ENCODE measurements at places on chromosomes 11 and 22.
A peak's percentile ranks its signal among the peaks of the same experiment; 100 is the strongest.

DNA sequence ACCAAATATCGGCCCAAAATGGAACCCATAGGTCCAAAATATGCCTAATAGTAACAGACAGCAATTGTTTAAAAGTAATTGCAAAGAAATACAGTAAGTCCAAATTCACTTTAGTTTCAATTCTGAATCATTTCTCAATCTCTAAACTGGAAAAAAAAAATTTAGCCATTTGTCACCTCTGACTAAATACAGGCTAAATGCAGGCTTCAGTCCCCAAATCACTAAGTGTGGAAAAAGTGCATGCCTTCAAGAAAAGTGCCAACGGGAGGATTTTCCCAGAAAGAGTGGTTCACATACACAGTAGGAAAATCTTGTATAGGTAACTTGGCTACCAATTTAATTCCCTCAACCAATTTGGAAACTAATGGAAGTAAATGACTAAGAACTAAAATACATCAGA lies 35.7 kb downstream of the SIK3 start:
- no peak overlapping the region for H3K4me3 ChIP-seq
- no peak for DNase-seq
- H3K27ac ChIP-seq: no peak overlapping the region
- no peaks in the 10 kb centered on the region for H3K36me3 ChIP-seq

GRCh38 chr11:58121096-58121495 lies 4.2 kb downstream of the OR9I1 start:
- DNase-seq: no peak
- H3K4me1 ChIP-seq: no peaks in the 10 kb centered on the region
- no peaks in the 10 kb centered on the region for H3K27me3 ChIP-seq
- H3K4me3 ChIP-seq: no peak overlapping the region

DNA sequence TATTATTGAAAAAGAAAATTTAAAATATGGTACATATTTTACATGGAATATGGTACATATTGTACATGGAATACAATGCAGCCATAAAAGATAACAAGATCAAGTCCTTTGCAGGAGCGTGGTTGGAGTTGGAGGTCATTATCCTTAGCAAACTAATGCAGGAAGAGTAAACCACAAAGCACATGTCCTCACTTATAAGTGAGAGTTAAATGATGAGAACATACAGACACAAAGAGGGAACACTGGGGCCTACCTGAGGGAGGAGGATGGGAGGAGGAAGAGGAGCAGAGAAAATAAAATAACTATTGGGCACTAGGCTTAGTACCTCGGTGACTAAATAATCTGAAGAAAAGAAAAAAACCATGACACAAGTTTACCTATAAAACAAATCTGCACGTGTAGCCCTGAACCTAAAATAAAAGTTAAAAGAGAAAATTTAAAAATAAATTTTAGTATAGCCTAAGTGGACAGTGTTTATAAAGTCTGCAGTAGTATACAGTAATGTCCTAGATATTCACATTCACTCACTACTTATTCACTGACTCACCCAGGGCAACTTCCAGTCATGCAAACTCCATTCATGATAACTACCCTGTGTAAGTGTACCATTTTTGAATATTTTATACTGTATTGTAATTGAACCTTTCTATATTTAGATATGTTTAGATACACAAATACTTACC lies 204.4 kb downstream of the FAM76B start:
- no peak overlapping the region for H3K27ac ChIP-seq
- no peaks in the 10 kb centered on the region for H3K36me3 ChIP-seq
- H3K4me1 ChIP-seq: peaks cover 4% of the 10 kb centered on the region
- DNase-seq: no peak
- no peak overlapping the region for H3K4me3 ChIP-seq

DNA sequence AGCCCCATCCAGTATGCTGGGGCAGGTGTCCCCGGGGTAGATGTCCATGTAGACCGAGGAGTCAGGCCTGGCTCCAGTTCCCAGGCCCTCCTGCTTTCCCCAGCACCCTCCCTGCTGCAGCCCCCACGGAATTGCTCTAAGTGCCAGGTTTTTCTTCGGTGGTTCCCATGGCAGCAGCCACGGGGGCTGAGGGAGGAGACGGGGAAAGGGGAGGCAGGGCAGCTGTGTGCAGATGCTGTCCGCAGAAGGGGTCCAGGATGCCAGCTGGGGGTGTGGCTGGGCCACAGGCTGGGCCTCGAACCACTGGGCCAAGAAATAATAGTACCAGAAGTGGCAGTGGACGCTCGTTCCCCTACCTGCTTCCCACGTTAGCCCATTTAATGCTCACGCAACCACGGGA lies 25.0 kb downstream of the SHISAL1 start:
- H3K27me3 ChIP-seq: no peaks in the 10 kb centered on the region
- no peak overlapping the region for H3K4me3 ChIP-seq
- no peak overlapping the region for H3K27ac ChIP-seq

DNA sequence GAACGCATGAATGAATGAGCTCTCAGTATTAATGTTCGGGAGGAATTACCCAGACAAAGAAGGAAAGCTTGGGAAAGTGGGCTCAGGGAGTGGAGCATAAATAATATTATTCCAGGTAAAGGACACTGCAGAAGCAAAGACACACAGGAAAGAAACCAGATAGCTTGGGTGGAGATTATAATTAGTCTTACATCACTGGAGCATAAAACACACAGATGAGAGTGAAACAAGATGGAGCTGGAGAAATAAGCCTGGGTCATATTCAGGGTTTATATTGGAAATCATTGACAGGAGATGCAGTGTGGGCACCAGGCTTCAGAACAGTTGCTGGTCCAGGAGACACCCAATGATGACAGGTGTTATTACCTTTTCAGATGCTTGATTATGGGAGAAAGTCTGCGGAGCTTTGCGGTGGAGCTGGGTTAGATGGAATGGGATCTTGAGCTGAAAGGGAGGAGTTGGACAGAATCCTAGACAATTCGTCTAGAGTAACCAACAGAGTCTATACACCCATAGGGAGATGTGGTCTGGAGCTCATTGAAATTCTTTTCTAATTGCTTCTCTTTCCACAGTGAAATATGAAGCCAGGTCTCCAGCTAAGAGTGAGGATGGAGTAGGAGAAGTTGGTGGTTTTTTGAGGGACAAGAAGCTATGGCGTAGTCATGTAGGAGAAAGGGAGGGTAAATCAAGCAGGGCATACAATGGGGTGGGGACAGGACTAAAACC lies 227.2 kb downstream of the FAM76B start:
- no peaks in the 10 kb centered on the region for H3K27me3 ChIP-seq
- no peak overlapping the region for H3K27ac ChIP-seq
- H3K4me3 ChIP-seq: no peak overlapping the region
- no peaks in the 10 kb centered on the region for H3K36me3 ChIP-seq
- no peak for DNase-seq

- no peak overlapping the region for H3K4me3 ChIP-seq
- H3K4me1 ChIP-seq: no peaks in the 10 kb centered on the region
- no peaks in the 10 kb centered on the region for H3K27me3 ChIP-seq
- H3K27ac ChIP-seq: no peak overlapping the region
These were observed 115.6 kb downstream of the PTPRJ start for GRCh38 chr11:48095779-48096470.

DNA sequence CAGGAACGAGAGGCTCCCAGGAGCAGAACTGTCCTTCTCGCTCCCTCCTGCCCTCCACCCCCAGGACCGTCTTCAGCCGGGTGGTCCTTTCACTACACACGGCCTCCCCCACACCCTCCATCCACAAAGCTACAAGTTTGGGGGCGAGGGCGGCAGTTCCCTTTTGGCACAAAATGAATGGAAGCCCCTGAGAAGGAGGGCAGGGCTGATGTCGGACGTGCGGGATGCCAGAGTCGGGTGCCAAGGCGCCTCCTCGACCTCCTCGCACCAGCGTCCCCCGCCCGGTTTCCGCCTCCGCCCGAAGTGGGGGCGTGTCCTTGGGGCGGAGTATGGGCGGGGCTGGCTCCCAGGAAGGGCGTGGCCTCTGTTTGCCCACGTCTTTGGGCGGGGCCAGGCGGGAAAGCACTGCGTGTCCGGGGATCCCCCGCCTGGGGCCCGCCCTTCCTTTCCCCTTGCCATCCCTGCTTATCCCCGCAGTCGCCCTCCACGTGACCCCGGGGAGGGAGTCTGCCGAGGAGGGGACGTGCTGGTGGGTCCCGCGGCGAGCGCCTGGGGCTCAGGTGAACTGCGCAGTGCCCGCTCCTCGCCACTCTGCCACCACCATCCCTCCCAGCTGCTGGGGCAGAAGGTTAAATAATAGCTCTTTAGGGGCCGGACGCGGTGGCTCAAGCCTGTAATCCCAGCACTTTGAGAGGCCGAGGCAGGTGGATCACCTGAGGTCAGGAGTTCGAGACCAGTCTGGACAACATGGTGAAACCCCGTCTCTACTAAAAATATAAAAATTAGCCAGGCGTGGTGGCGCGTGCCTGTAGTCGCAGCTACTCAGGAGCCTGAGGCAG lies 937 bp upstream of the EFEMP2 start:
- peak overlapping the region; percentile 87 for H3K27ac ChIP-seq
- peak overlapping the region; percentile 70 for H3K4me3 ChIP-seq
- peak; percentile 97 for DNase-seq
- H3K27me3 ChIP-seq: no peaks in the 10 kb centered on the region
- H3K36me3 ChIP-seq: no peaks in the 10 kb centered on the region
- H3K4me1 ChIP-seq: no peaks in the 10 kb centered on the region

DNA sequence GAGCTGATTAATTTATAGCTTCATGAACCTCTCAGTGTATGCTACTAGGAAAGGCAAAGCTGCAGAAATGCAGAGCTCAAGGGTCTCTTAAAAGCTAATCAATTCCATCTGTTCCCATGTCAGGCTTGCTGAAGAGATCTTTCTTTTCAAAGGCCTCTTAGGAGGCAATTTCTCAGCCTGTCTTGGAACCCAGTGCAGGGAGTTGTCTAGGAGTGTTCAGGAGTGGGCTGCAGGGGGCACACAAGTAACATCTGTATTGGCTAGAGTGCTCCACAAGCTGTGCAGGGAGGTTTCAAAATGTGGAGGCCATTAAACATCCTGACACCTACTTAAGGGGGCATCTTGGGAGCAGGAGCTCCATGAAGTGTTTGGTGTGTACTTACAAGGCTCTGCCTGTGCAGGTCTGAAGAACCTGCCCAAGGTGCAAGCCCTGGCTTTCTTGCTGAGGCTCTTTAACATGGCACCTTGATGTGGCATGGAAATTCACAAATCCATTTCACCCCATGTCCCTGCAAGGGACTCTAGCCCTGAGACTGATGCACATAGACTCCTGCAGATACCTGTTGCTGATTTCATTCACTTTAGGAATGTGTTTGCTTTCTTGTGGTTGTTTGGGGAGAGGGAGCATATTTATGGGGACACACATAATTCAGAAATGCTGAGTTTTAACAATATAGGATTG lies 134.7 kb downstream of the ME3 start:
- no peak overlapping the region for H3K4me3 ChIP-seq
- H3K27ac ChIP-seq: no peak overlapping the region
- no peaks in the 10 kb centered on the region for H3K4me1 ChIP-seq
- no peaks in the 10 kb centered on the region for H3K36me3 ChIP-seq
- DNase-seq: no peak
- no peaks in the 10 kb centered on the region for H3K27me3 ChIP-seq

GRCh38 chr11:76830639-76831327 lies 29.9 kb upstream of the ACER3 start:
- no peaks in the 10 kb centered on the region for H3K4me1 ChIP-seq
- no peak overlapping the region for H3K27ac ChIP-seq
- DNase-seq: no peak
- H3K4me3 ChIP-seq: no peak overlapping the region

DNA sequence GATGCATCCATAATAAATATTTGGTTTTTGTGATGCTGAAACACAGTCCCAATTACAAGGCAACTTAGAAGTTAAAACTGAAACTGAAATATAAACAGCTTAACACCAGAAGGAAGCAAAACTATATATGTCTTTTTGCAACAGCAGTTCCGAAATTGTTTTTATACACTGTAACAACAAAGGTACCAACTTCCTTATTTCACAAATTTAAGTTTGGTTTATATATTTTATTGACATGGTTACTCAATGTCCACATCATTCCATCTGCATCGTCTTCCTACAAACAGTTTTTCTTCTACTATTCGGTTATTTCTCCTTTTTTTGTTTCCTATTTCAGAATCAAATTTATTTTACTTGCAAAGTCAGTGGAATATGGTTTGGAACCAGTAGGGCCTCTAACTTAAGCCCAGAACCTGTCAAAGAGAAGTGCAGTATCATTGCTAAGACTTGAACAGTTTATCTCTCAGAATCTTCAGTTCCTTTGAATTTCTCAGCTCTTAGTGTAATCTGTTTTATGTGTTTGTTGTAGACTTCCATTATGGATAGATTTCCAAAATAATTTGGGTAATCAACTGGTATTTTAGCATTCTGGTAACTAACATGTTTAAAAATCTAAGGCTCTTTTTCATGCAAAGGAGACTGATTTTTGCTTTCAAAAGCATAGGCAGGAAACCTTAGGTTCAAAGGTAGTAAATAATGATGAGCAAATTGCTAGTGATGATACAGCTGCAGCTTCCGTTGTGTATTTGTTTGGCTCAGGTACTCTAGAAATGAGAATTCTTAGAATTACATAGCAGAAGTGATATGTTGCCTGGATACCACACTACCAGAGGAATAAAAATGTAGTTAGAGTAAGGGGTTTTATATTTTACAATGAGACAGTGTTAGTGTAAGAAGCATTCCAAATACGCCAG lies 8.2 kb upstream of the HSPA8 start:
- no peak for DNase-seq
- no peak overlapping the region for H3K4me3 ChIP-seq
- no peaks in the 10 kb centered on the region for H3K4me1 ChIP-seq
- no peaks in the 10 kb centered on the region for H3K36me3 ChIP-seq
- no peaks in the 10 kb centered on the region for H3K27me3 ChIP-seq

GRCh38 chr22:36758792-36759271 lies 17.1 kb downstream of the IFT27 start:
- H3K36me3 ChIP-seq: no peaks in the 10 kb centered on the region
- no peaks in the 10 kb centered on the region for H3K27me3 ChIP-seq
- H3K4me1 ChIP-seq: no peaks in the 10 kb centered on the region
- peak; percentile 34 for DNase-seq

DNA sequence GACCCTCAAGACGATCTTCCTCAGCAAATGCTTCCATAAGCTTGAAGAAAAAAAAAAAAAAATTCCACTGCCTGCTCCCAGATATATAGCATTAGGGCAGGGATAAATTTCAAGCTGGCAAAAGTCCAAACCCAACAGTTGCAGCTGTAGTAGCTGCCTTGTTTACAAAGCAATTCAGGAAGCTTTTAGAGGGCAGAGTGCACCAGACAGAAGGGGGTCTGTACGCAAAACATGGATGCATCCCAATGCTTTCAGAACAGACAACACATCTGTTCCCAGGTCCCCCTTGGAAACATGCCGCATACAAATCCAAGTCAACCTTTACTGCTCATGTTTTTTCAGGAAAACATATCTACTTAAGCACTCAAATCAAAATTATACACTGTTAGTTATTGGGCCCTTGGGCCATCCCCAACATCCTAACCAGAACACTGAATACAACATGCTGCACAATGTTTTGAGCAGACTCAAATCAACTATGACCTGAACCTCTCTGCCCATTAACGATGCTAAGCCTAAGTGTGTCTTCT lies 94.5 kb downstream of the CADM1 start:
- peaks cover 12% of the 10 kb centered on the region for H3K4me1 ChIP-seq
- H3K27ac ChIP-seq: no peak overlapping the region
- DNase-seq: no peak
- H3K36me3 ChIP-seq: no peaks in the 10 kb centered on the region
- H3K4me3 ChIP-seq: no peak overlapping the region

All from aorta (tissue), 5 donors.